Regular cardiac myocyte (primary cell): ENCODE measurements at places on chromosomes 5 and 9. TPM values are rescaled to one million over a fixed set of nuclear protein-coding genes. Genes with fewer than 3 reads are reported as not detected.

The LCN15 gene
- not detected in 2 replicates for total RNA-seq

The PRUNE2 gene
- 27.2 and 67.7 TPM in 2 replicates for total RNA-seq

The BHMT2 gene
- total RNA-seq = 0.58 and 3.7 TPM in 2 replicates

The GFPT2 gene
- 47.6 and 105 TPM in 2 replicates for total RNA-seq

The LCN10 gene
- total RNA-seq = not detected in 2 replicates

The RXFP3 gene
- total RNA-seq = under 0.01 and 0.28 TPM in 2 replicates

The CRHBP gene
- 9.2 and 200 TPM in 2 replicates for total RNA-seq

The DMRT2 gene
- total RNA-seq = under 0.01 TPM in 1 of 2 replicates, not detected in the other

The LHX6 gene
- total RNA-seq = under 0.01 TPM in 2 replicates

The CCL21 gene
- total RNA-seq = not detected in 2 replicates

The IFNE gene
- 4.4 and 9.6 TPM in 2 replicates for total RNA-seq

The NME5 gene
- total RNA-seq = 0.77 and 1.7 TPM in 2 replicates

The SPINK4 gene
- not detected in 2 replicates for total RNA-seq

The PRR16 gene
- 5.9 and 8.6 TPM in 2 replicates for total RNA-seq

The ADRB2 gene
- 0.56 and 1.5 TPM in 2 replicates for total RNA-seq

The NRG2 gene
- total RNA-seq = 0.56 and 0.77 TPM in 2 replicates

The GCNT1 gene
- 17.8 and 26.8 TPM in 2 replicates for total RNA-seq

The SPINK6 gene
- total RNA-seq = not detected in 2 replicates

The SLC46A2 gene
- not detected in 2 replicates for total RNA-seq

The MAT2B gene
- 59.2 and 96.0 TPM in 2 replicates for total RNA-seq

The SLC1A3 gene
- 2.1 and 4.2 TPM in 2 replicates for total RNA-seq

The SNCAIP gene
- total RNA-seq = 0.19 and 0.85 TPM in 2 replicates

The MRPL50 gene
- total RNA-seq = 12.7 and 15.3 TPM in 2 replicates

The IL17B gene
- total RNA-seq = 0.28 and 0.38 TPM in 2 replicates
